ENCODE measurements at places on chromosomes 12 and 14. TPM values are rescaled to one million over a fixed set of nuclear protein-coding genes. Genes with fewer than 3 reads are reported as not detected.

DHRS2 gene
- total RNA-seq: 0.18 TPM

DNA sequence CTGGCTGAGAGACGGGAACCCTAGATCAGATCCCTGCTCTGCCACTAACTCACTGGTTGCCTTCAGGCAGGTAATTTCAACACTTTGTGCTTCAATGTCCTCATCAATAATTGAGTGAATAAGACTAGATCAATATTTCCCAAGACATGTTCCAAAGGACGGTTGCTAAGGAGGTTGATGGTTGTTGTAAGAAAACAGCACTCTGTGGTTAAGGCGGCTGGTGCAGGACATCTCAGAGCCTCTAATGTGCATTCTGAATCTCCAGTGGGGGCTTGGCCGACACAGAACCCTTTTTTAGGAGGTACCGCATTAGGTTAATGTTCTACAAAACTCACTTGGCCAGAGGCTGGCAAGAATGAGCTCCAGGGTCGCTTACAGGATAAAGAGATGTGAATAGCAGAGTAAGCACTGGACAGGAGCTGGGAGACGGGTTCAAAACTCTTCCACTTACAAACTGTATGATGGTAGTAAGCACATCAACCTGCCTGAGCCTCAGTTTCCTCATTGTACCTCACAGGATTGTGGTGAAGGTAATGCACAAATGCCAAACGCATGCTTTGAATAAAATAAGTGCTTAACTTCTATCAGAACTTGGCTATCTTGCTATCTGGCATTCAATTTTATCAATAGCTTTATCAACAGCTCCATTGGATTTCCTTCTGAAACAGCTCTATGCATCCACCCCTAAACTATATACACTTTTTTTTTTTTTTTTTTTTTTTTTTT lies 136.9 kb upstream of the PARP11 start:
- no peak for DNase-seq

CLEC4C gene
- not detected for total RNA-seq

DNA sequence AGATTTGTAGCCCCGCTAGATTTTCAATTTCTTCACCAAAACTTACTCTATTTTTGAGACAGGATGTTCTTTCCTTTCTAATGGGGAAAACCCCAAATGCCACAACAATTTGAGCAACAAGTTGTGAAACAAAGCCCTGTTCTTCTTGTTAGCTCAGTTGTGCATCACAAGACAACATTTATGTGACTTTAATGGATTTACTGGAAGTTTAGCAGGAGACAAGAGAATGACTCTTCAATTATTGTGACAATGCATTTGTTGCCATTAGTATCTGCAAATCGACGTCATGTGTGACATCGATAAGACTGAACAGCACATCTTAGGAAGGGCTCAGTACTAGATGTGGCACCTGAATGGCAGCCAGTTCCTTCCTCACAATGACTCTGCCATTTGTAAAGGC lies 1028.9 kb upstream of the TMEM132C start:
- no peak for DNase-seq

GRCh38 chr12:53052419-53053217 lies 2.8 kb downstream of the TNS2 start:
- DNase-seq: peak; percentile 85

GRCh38 chr12:130427381-130427887 lies 89.7 kb downstream of the PIWIL1 start:
- DNase-seq: no peak

GRCh38 chr12:793711-794110 lies 41.3 kb downstream of the WNK1 start:
- no peak for DNase-seq

DNA sequence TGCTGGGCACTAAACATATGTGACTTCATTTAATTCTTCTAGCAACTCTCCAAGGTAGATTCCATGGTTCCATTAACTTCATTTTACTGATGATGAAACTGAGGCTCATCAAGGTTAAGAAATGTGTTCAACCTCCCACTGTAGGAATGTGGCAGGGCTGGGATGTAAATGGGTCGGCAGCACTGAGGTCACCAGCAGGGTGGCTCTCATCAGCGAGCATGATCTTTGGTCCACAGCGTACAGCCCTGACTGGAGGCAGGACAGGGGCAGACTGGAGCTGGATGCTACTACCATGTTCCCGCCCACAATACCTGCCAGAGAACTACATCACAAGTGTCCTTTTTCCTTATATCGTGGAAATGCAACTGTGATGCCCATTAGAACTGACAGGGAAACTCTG lies 4.6 kb downstream of the APPL2 start:
- DNase-seq: no peak

- DNase-seq: no peak
These were observed 17.8 kb downstream of the KCNJ8 start for GRCh38 chr12:21756699-21757098.

FAM222A gene
- total RNA-seq: under 0.01 TPM

MAP3K9 gene
- total RNA-seq: 0.28 TPM

HPD gene
- total RNA-seq: 0.18 TPM

MYF5 gene
- total RNA-seq: not detected

All from IMR-90 (cell line).